ENCODE measurements at places on chromosomes 13 and 19.
A peak's percentile ranks its signal among the peaks of the same experiment; 100 is the strongest.

GRCh38 chr19:873084-873483 is 13.6 kb downstream of the CFD start:
- peak; percentile 31 for DNase-seq

- DNase-seq = peak; percentile 70
Measured at GRCh38 chr19:49142866-49143335, 12.3 kb downstream of the HRC start.

DNA sequence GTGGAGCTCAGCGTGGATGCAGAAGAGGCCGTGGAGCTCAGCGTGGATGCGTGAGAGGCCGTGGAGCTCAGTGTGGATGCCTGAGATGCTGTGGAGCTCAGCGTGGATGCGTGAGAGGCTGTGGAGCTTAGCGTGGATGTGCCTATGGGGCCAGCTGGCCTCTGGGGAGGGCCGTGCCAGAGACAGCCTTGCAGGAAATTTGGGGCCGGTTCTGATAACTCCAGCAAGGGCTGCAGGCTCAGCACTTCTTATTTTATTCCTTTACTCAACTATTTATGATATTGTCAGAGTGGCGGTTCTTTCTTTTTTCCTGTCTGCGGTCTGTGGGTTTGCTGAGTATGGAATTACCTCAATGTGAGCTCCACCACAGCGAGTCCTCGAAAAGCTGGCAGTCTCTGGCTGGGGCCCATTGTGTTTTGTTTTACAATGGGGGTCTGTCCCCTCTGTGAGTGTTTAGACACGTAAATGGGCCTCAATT is 17.8 kb upstream of the TMEM255B start:
- DNase-seq = no peak

GRCh38 chr19:3411636-3412035 is 45.3 kb downstream of the NFIC start:
- DNase-seq = no peak

- DNase-seq = no peak
Measured at GRCh38 chr19:38422438-38422837, 3.6 kb downstream of the RASGRP4 start.

GRCh38 chr13:113729187-113730019 is 29.6 kb upstream of the TMEM255B start:
- DNase-seq = no peak

- no peak for DNase-seq
Measured at GRCh38 chr13:94795292-94795691, 82.9 kb upstream of the SOX21 start.

GRCh38 chr19:6273701-6274601 is 5.8 kb downstream of the MLLT1 start:
- DNase-seq = peak; percentile 77

GRCh38 chr19:12833738-12834565 is 427 bp downstream of the RTBDN start:
- no peak for DNase-seq

DNA sequence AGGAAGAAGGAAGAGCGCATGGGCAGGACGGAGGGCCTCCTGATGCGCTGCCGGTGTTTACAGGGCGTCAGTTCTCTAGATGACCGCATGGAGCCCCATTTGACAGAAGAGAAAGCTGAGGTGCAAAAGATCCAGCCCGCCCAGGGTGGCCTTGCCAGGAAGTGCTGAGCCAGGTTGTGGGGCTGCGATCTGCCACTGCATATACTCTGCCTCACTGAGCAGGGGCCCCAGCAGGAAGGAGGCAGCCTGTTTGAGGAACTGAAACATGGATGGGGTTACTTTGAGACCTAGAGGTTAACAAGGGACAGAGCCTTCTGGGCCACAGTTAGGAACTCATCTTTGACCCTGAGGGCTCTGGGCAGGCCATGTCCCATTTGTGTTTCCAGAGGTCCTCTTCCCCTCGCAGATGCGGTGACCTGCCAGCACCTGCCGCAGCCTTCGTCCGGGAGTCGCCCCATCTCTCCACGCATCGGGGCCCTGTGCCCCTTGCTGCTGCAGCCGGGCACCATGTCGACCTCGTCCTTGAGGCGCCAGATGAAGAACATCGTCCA is 3.2 kb downstream of the EPN1 start:
- DNase-seq = no peak

GRCh38 chr19:41398050-41398418 is 416 bp downstream of the BCKDHA start:
- DNase-seq = no peak
